ENCODE measurements at places on chromosomes 2 and 18.
A peak's percentile ranks its signal among the peaks of the same experiment; 100 is the strongest.

DNA sequence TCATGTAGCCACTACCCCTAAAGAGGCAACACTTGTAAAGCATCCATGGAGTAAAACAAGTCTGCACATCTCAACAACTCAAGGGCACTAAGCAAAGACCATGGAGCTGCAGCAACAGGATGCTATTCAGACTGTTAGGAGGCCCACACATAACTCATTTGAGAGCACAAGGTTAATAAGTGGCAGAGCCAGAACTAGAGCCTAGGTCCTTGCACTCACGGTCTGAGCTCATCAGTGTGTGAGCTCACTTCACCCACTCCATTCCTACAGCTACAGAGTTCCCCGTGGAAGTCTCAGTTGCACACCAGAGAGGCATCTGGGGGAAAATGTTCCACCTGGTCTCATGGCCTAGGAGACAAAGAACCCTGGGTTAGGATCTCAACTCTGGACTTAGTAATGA is 35.0 kb downstream of the TTC32 start:
- H3K4me3 ChIP-seq = no peak overlapping the region
- no peaks in the 10 kb centered on the region for H3K27me3 ChIP-seq
- no peak for DNase-seq
- no peaks in the 10 kb centered on the region for H3K36me3 ChIP-seq
- H3K4me1 ChIP-seq = peaks cover 21% of the 10 kb centered on the region

- no peak overlapping the region for H3K4me3 ChIP-seq
- no peak overlapping the region for H3K27ac ChIP-seq
- peaks cover under 1% of the 10 kb centered on the region for H3K4me1 ChIP-seq
- no peaks in the 10 kb centered on the region for H3K36me3 ChIP-seq
Observed at GRCh38 chr2:168589236-168590211, 133.5 kb downstream of the CERS6 start.

- peaks cover 24% of the 10 kb centered on the region for H3K4me1 ChIP-seq
- peaks cover 24% of the 10 kb centered on the region for H3K27me3 ChIP-seq
- peak overlapping the region; percentile 95 for H3K27ac ChIP-seq
- DNase-seq = no peak
- peak overlapping the region; percentile 90 for H3K4me3 ChIP-seq
Observed at GRCh38 chr2:210169516-210170195, 1.6 kb downstream of the KANSL1L start.

DNA sequence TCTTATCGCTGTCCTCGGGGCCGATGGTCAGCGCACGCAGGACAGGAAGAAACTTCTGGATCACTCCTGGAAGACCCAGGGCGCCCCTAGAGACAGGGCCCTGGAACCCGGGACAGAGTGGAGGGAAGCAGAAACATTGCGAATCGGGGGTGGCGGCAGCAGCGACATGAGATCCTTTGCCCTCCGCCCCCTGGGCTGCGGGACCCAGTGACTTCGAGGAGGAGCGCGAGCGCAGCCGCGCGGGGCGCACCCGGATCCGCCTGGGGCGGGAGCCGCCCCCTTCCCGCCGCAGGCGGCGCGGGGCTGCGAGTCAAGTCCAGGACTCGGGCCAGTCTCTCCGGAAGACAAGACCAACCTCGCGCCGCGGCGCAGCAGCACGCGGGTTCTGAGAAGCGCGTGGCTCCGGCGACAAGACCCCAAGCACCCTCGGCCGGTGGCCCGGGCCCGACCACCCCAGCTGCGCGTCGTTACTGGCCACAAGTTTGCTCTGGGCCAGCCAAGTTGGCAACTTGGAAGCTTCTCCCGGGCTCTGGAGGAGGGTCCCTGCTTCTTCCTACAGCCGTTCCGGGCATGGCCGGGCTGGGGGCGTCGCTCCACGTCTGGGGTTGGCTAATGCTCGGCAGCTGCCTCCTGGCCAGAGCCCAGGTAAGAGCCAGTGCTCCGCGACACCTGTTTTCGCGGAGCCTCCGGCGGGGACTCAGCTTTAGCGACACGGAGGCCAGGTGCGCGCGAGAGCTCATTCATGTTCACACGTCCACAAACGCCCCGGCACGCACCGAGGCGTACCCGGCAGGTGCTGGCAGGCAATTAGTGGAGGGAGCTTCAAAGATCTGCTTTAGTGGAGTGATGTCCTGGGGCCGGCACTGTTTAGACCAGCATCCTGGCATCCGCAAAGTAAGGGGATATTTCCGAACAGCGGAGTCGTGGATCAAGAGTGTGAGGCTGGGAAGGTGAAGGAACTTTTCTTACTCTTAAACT is at the start of gene PTH2R:
TSS of gene PTH2R (plus strand) at position 319 of the 978 bp plus-strand sequence. CDS start at position 571, 252 bp downstream.
- no peak for DNase-seq
- H3K4me3 ChIP-seq = no peak within 1 kb of the TSS
- no peak within 1 kb of the TSS for H3K27ac ChIP-seq

DNA sequence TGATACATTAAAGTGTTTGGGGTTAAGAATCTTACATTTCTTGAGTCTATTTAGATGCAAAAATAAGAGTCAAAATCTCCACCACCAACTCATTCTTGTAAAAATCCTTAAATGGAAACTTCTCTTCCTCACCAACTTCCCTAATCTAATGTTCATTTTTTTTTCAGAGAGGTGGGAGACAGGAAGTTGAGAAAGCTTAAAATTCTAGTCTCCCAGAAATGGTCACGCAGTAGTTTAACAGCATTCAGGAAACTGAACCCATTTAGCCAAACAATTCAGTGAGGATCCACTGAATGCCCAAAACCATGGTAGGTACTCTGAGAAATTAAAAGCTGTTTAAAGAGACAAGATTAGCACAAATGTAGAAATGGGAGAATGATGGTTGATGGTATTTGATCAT is 69.0 kb downstream of the TXNL1 start:
- no peak for DNase-seq
- H3K27me3 ChIP-seq = peaks cover 3% of the 10 kb centered on the region
- no peak overlapping the region for H3K4me3 ChIP-seq
- H3K27ac ChIP-seq = no peak overlapping the region
- H3K4me1 ChIP-seq = no peaks in the 10 kb centered on the region
- H3K36me3 ChIP-seq = no peaks in the 10 kb centered on the region

DNA sequence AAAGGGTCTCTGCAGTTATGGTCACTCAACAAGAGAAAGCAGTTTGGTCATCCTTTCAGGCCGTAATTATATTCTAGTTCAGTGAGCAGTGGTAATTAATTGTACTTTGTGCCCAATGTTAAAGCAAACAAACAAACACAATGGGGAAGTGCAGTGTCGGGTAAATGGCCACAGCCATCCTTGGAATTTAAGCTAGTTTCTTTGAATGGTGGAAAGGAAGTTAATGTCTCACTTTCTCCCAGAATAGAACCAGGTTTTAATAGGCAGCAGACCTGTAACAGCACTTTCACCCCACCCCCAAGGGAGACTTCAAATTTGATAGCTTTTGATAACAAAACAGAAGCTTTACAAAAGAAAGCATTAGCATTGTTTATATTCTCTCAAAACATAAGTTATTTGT is 20.0 kb upstream of the ITGAV start:
- H3K36me3 ChIP-seq = no peaks in the 10 kb centered on the region
- peaks cover 16% of the 10 kb centered on the region for H3K27me3 ChIP-seq
- DNase-seq = no peak
- no peak overlapping the region for H3K27ac ChIP-seq

DNA sequence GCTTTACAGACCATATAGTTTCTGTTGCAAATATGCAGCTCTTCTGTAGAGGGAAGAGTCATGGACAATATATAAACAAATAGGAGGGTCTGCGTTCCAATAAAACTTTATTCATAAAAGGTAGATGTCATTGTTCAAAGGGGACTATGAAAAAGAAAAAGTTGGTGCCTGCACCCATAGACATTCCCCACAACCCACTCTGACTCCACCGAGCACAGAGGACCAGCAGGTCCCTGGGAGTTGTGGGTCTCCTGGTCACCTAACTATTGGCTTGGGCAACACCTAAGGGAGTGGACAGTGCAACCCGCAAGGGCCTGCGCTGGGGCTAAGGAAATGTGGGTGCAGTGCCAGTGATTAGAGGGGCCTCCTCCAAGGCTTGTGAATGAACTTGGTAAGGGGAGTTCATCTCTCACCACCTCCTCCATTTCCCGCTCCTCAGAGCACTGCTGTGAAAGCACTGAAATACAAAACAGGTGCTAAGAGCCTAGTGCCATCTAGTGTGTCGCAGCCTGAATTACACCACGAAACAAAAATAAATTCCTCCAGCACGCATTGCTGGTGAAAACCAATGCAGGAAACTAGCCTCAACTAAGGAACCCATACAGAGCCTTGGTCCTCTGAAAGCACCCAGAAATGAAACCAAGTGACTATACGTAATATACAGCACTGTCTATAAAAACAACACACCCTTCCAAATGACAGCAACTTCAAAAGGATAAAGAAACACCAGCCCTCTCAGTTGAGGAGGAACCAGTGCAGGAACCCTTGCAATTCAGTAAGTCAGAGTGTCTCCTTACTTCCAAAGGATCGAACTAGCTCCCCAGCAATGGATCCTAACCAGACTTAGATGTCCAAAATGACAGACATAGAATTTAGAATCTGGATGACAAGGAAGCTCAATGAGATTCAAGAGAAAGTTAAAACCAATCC is 166.6 kb downstream of the RNF144A start:
- H3K27ac ChIP-seq = no peak overlapping the region
- peak; percentile 49 for DNase-seq
- no peak overlapping the region for H3K4me3 ChIP-seq
- peaks cover 4% of the 10 kb centered on the region for H3K4me1 ChIP-seq
- H3K36me3 ChIP-seq = peaks cover 6% of the 10 kb centered on the region
- H3K27me3 ChIP-seq = peaks cover 4% of the 10 kb centered on the region

DNA sequence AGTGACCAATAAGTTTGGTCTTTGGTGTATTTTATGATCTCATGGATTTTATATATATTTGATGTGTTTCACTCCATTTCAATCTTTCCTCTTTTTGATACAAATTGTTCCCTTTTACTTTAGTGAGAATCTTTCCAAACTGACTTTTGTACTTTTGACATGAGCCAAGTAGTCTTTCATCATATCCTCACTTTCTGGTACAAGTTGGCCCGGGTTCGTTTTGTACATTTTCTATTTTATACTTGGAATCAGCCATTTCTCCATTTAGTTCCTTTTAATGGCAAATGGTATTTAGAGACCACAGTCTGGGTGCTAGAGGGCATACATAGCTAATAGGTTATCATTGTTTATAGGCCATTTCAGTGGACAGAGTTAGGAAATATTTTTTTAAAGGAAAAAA is 147.9 kb upstream of the MYO3B start:
- no peaks in the 10 kb centered on the region for H3K4me1 ChIP-seq
- no peak overlapping the region for H3K4me3 ChIP-seq
- H3K27me3 ChIP-seq = no peaks in the 10 kb centered on the region
- peaks cover 18% of the 10 kb centered on the region for H3K36me3 ChIP-seq

Data from activated CD8-positive, alpha-beta memory T cell treated with anti-CD3 and anti-CD28 coated beads, Interleukin-2, amount 10 ng/mL, durations not matched to agents 7 days and 5 days (primary cell).